CD4-positive, alpha-beta T cell treated with Interleukin-4 for 1 hour (primary cell): ENCODE measurements at places on chromosomes 4 and X.

- DNase-seq, result no peak
Measured at GRCh38 chr4:106527316-106527715, 158.7 kb upstream of the GIMD1 start.

DNA sequence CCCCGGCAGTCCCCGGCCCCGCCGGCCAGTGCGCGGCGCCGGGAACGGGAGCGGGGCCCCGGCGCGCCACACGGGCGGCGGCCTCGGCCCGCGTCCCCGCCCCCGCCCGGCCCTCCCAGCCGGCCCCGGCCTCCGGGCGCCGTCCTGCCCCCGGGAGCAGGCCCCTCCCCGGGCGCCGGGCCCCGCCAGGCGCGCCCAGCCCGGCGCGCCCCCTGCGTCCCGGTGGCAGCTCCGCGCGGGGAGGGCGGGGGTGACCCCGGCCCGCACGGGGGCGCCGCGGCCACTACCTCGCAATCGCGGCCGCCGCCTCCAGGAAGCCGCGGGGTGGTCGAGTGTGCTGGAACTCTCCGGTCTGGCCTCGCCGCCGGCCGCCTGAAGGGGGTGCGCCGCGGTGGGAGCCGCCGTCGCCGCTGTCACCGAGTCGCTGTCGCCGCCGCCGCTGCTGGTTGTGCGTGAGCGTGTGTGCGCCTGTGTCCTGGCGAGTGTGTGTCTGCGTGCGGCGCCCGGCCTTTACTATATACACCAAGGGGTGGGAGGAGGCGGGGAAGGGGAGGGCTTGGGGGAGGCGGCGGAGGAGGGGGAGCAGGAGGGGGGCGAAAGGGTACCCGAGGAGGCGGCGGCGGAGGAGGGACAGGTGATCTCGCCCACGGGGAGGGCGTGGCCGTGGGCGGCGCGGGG is at the start of gene RAI2:
RAI2 (minus strand) TSS at position 488 of the 678 bp plus-strand sequence. CDS start 59,288 bp downstream, outside the sequence.
- DNase-seq, result peak; percentile 26

- DNase-seq, result no peak
Measured at GRCh38 chr4:38859501-38859900, 2.9 kb upstream of the TLR6 start.

DNA sequence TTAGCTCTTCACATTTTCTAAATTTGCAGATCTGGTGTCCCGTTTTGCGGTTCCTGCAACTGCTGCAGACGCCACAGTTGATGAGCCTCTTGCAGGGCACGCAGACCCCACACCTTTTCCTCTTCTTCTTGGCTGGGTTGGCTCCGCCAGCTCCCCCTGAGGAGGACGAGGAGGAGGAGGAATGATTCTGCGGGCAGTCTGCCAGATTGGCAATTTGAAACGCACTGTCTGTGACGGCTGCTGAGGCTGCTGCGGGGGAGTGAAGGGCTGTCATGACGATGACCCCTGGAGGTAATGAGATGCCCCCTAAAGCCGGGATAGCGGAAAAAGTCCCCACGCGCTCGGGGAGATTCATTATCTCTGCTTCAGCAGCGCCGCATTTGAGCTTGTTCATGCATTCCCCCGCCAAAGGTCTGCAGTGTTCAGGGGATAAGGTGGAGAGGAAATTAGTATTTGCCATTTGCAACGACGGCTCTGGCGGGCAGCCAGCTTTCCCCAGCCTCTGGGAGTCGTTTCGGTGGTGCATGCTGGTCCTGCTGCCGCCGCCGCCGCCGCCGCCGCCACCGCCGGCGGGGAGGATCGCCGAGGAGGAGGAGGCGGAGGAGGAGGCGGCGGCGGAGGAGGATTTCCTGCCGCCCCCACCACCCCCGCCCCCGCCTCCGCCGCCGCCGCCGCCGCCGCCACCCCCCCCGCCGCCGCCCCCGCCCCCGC is 3.8 kb downstream of the CXXC4 start:
- peak; percentile 46 for DNase-seq

DNA sequence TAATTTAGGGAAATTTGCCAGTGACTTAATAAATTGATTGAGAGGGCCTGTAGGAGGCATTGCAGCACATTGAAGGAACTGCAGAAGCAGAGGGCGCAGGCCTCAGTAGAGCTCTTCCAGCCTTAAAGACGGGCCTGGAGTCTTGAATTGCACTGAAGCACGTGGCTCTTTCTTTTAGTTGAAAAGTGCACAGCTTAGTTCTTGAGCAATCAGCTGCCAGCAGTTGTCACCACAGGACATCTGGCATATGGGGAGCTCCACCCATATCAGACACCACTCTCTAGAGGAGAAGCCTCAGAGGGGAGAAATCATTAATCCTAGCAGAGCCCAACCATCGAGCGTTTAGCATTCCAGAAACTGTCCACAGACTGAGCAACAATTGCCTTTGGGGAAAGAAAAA is 16.0 kb upstream of the FGF16 start:
- DNase-seq, result no peak

GRCh38 chr4:147550626-147551246 is 66.5 kb upstream of the TMEM184C start:
- no peak for DNase-seq

GRCh38 chr4:100926039-100926717 is 408.4 kb upstream of the EMCN start:
- DNase-seq, result no peak

GRCh38 chr4:66160606-66161005 is 490.3 kb upstream of the EPHA5 start:
- no peak for DNase-seq

- no peak for DNase-seq
Measured at GRCh38 chrX:69069086-69069445, 96.2 kb downstream of the PJA1 start.

- DNase-seq, result no peak
Measured at GRCh38 chrX:23559975-23560374, 107.3 kb upstream of the PRDX4 start.

GRCh38 chrX:78693012-78693411 is 33.9 kb upstream of the RTL3 start:
- DNase-seq, result no peak

DNA sequence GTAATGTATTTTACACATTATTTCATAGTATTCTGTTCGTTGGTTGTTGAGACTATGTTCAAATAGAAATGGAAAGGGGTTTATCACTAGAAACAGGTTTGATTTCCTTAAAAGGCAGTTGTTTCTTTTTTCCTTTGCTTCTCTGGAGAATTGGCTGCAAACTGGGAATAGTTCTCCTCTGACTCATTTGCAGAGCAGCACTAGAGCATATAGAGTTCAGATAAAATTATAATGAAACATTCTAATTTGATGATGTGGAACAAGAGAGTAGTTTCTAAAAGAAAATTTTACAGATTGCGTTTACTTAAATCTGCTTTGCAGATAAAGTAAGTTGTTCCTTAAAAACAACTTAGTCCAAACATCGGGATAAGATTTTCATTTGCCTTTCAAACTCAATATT is 29.7 kb downstream of the SYNPO2 start:
- DNase-seq, result no peak

- DNase-seq, result no peak
Measured at GRCh38 chr4:18007625-18008024, 13.9 kb downstream of the LCORL start.

DNA sequence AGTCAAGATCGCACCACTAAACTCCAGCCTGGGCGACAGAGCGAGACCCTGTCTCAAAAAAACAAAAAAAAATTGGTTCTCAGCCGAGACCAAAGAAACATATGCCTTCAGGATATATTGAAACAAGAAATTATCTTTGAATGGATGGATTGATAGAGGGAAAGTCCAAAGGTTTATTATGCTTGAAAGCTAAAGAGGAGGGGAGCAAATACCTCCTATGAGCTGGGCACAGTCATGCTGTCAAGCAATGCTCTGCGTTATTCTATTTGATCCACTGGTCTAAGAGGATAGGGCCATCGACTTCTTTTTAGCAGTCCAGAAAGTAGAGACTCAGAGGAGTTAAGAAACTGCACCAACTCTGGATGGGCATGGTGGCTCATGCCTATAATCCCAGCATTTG is 85.9 kb upstream of the SLC34A2 start:
- no peak for DNase-seq

GRCh38 chrX:47184486-47184885 is 9.1 kb upstream of the UBA1 start:
- DNase-seq, result no peak

GRCh38 chr4:81030061-81030980 is at the start of gene BMP3:
Gene BMP3 (plus strand): TSS chr4:81030708. CDS start chr4:81031285, 577 bp downstream.
- DNase-seq, result no peak

DNA sequence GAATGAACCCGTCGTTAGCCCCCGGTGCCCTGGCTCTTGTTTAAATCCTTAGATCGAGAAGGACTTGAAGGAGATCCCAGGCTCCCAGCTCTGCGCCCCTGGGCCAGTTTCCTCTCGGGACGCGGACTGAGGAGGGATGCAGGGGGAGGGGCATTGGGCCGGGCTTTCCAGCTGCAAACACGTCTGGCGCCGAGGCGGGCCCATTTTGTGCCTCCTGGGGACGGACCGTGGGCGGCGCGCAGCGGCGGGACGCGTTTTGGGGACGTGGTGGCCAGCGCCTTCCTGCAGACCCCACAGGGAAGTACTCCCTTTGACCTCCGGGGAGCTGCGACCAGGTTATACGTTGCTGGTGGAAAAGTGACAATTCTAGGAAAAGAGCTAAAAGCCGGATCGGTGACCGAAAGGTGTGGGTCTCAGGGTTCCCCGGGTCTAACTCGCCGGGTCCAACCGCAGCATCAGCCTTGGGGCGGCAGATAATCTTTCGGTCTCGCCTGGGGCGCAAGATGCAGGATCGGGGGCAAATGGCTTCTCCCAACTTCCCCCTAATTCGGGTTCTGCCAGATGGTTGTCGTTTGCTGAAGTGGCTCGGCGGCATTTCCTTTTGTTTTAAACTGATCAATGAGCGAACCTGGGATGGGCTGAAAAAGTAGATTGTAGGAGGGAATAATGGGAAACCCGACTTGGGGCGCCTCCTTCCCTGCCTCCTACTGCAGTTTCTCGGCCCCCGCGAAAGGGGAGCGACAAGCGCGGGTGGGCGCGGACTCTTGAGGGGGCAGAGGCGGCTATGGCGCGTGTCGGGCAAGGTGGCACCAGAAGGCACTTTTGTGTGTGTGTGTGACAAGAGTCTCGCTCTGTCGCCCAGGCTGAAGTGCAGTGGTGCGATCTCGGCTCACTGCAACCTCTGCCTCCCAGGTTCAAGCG is 2.9 kb downstream of the PDGFRA start:
- no peak for DNase-seq

- peak; percentile 70 for DNase-seq
Measured at GRCh38 chrX:102651242-102652011, at the start of gene GPRASP1. Gene GPRASP1 (plus strand): TSS chrX:102651483. CDS start chrX:102653914, 2,431 bp downstream.
